Left cardiac atrium (tissue), 4 donors: ENCODE measurements at places on chromosomes 7 and 10.

- no peak for DNase-seq
Measured at GRCh38 chr7:135974667-135975066, 2.5 kb downstream of the MTPN start.

DNA sequence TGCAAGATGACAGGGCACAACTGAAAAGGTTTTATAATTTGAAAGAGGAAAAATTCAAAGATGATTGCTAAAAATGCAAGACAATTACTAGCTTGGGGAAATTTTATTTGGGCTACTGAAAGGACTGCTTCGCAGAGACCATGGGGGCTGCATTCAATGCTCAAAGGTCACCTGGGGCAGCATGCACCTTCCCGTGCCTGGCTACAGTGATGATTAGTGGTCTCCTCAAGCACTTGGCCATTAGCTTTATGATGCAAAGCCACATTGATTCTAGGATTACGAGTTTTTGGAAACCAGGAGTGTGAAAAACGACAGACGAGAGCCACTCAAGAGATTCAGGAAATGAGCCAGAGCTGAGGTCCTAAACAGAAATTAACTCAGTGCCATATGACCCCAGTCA lies 764.6 kb downstream of the PHTF2 start:
- no peak for DNase-seq

DNA sequence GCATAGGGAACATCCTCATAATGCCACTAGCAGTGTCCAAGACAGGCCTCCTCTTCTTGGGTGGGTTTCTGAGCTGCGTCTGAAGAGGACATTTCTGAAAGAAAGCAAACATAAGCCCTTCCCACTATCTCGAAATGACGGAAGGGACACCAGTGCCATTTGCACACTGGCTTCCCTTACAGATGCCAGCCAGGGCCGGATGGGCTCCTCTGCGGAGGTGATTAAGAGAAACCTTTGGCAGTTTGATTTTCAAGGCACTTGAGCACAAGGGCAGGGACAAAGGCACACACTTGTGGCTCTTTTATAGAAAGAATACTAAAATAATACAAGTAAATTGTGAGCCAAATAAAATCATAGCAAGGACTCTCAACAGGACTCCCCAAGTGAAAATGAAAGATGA lies 106.6 kb upstream of the CELF2 start:
- no peak for DNase-seq

GRCh38 chr7:129494041-129494440 lies 8.3 kb upstream of the SMKR1 start:
- no peak for DNase-seq

- DNase-seq, result no peak
Measured at GRCh38 chr10:24207781-24208611, 942 bp upstream of the KIAA1217 start.

DNA sequence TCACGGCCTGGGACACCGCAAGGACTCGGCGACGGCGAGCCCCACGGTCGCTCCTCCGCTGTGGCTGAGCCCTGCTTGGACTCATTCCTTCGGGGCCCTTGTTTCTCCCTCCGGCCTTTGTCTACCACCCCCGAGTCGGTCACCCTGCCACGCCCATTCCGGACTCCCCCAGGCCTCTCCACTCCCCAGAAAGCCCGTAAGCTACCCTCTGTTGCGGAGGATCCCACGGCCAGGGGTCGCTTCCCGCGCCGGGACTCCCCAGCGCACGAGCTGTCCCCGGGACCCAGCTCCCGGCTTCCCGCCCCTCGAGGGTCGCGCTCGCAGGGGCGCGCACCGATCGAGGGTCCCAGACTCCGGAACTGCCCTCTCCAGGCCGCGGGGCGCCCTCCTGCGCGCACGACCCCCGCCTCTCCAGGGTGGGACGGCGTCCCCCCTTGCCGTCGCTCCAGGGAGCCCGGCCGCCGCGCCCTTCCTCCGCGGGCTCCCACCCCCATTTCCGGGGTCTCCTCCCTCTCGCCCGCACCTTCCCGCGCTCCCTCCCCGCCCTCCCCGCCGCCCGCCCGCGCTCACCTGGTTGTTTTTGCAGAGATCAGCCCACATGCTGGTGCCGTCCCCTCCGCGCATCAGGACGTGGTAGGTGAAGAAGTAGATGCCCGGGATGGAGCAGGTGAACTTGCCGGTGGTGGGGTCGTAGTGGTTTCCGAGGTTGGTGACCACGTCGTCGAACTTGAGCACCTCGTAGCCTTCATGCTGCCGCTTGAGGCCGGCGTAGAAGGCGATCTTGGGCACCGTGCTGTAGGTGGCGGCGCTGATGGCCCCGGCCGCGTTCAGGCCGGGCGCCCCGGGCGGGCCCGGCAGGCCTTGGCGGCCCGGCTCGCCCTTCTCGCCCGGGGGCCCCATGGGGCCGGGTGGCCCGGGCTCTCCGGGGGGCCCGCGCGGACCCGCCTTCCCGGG lies 1.5 kb downstream of the C1QL3 start:
- DNase-seq, result no peak

- peak; percentile 2 for DNase-seq
Measured at GRCh38 chr7:47475880-47476227, 106.1 kb downstream of the TNS3 start.

- peak; percentile 50 for DNase-seq
Measured at GRCh38 chr10:30980951-30981616, 50.6 kb downstream of the ZNF438 start.

- no peak for DNase-seq
Measured at GRCh38 chr10:77072361-77072835, 565.2 kb downstream of the KCNMA1 start.

DNA sequence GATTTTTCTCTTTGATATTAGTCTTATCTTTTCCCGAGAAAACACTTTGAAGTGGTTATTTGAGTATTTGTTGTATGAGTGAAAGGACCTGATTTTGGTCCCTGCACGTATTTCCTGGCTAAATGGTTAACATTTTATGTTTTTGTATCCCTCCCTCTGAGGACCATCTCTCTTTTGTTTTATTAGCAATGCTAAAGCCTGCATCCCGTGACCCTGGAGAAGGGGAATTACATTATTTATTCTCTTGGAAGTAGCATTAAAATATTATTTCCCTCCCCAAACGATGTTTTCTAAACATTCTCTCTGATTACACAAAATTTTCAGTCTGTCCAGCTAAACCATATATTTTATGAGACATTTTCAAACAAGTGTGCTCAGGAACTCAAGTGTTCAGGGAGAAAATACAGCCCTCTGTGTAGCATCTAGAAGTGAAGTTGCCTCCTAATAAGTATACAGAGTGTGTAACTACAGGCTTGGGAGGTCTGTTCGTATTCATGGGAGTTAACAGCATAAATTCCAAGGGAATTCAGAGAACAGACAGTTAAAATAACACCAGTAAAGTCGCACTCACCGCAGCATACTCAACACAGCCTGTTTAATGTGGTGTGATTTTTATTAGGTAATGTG lies 163.8 kb upstream of the NPVF start:
- DNase-seq, result no peak

- no peak for DNase-seq
Measured at GRCh38 chr10:23202779-23203178, 10.7 kb downstream of the PTF1A start.

- peak; percentile 44 for DNase-seq
Measured at GRCh38 chr10:59366290-59366689, 3.9 kb upstream of the FAM13C start.

DNA sequence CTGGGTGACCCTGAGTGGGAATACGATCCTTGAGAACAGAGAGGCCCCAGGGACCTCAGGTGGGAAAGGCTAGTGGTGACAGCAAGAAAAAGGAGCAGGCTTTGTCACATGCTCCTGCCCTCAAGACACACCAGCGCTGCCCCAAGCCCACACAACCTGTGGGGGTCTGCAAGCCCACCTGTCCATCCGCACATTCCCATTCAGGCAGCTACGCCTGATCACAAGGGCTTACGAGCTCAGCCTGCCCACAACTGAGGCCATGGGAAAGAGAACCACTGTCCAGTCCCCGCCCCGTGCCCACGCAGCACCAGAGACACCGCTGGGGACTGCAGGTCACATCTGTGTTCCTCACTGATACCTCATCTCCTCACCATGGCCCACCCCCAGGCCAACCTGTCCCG lies 26.7 kb downstream of the EBF3 start:
- DNase-seq, result no peak

DNA sequence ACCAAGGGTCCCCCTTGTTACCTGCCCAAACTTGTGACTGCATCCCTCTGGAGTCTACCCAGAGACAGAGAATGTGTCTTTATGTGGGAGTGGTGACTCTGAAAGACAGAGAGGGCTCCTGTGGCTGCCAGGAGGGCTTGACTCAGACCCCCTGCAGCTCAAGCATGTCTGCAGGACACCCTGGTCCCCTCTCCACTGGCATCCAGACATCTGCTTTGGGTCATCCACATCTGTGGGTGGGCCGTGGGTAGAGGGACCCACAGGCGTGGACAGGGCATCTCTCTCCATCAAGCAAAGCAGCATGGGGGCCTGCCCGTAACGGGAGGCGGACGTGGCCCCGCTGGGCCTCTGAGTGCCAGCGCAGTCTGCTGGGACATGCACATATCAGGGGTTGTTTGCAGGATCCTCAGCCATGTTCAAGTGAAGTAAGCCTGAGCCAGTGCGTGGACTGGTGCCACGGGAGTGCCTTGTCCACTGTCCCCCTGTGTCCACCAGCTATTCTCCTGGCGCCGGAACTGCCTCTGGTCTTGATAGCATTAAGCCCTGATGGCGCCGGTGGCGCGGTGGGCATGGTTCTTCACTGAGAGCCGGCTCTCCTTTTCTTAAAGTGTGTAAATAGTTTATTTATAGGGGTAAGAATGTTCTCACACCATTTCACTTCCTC lies 19.4 kb upstream of the SH2D4B start:
- no peak for DNase-seq

DNA sequence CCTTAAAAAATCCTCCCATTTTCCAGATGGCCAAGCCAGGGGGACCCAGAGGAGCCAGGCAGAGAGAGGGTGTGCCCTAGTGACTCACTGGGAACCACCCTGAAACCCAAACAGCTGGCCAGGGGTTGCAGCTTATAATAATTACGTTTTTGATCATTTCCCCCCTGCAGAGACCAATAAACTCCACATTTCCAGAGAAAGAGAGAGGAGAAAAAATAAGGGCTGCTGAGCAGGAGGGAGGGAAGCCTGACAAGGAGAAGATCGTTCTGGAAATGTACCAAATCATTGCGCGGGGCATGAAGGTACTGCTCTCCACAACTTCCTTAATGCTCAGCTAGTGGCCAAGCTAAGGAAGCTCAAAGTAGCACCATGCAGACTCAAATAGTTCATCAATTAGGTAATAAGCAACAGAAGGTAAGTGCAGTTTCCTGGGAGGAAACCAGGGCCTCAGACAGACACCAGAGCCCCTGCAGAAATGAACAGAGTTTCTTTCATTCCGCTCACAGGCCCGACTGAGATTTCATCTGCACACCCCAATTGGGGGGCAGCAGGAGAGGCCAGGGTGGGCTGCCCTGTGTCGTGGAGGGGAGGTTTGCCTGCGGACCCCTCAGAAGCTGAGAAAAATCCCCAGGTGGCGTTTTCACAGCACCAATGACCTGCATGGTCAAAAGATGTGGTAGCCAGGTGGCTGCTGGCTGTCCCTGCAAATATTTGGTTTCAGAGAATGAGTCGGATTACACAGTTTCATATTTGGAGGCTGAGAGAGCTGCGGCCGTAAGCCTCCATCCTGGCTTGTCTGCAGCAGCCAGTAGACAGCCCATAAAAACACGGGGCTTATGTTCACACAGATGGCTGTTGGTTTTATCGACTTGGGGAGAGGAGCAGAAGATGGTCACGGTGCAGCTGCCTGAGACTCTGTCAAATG lies 153.2 kb upstream of the LYZL2 start:
- peak; percentile 45 for DNase-seq

- DNase-seq, result no peak
Measured at GRCh38 chr10:129552119-129552518, 85.1 kb downstream of the MGMT start.

- no peak for DNase-seq
Measured at GRCh38 chr10:48811917-48812316, 127.2 kb downstream of the WDFY4 start.

GRCh38 chr7:73971704-73972341 lies 56.1 kb upstream of the ELN start:
- no peak for DNase-seq

DNA sequence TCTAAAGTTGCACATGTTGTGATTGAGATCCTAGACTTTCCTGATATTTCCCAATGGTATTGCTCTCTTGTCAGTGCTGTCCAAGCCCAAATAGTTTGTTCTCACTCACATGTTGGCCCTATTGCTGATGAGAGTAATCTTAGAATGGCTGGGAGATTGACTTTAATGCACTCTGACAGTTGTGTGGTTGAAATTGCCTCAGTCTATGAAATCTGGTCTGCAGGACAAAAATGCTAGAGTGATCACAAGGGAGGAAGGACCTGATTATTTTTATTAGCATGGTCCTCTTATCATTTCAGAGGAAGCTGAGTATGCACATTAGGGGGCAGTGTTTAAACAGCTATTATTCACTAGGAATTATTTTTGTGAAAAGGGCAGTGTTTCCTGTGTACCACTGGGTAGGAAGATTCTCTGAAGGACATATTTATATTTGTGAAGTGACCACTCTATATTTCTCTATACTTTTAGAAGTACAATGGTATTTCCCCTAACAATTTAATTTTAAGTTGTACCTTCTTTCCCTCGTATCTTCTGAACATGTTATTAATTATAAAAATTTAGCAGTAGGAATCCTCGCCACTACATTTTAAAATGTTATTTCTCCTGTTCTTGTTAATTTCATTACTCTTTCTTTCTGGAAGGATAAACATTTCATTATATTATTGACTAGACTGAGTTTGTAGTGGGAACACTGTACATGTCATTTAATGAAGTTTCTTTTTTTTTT lies 64.4 kb downstream of the SUGCT start:
- no peak for DNase-seq

- no peak for DNase-seq
Measured at GRCh38 chr10:50464004-50464409, 159.7 kb downstream of the SGMS1 start.

- peak; percentile 86 for DNase-seq
Measured at GRCh38 chr7:150788474-150789269, 11.5 kb downstream of the TMEM176B start.

DNA sequence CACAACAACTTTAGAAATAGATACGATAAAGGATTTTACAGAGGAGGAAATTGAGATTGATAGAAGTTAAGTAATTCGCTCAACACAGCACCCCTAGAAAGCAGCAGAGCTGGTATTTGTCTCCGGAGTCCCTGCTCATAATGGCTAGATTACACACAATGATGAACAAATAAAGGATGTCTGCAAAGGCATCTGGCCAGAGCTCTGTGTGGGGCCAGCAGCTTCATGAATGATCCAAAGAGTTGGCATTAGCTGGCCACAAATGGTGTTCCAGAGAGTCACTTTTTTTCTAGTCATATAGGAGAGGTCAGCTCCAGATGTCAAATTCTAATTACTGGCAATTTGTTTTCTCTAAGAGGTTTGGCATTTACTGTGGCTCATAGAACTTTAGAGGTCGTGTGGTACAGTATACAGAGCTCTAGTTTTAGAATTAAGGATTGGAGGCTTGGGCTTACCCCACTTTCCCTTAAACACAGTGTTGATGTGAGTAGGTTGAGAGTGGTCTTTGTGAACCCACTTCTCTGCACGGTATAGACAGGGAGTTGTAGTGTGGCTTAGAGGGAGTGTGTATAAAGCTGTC lies 186.2 kb downstream of the BICC1 start:
- no peak for DNase-seq

DNA sequence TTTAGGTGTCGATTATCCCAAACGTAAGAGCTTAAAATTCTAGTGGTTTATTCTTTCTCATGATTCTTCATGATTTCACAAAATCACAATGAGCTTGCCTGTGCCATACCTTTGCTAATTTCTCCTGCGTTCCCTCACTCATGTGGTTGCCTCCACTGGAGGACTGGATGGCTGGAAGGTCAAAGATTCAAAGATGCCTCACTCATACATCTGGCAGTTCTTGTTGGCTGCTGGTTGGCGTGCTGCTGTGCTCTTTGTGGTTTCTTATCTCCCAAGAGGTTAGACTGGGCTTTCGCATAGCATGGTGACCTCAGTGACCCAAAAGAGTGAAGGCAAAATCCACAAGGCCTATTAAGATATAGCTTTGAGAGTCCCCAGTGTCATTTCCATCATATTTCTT lies 877.6 kb upstream of the AUTS2 start:
- no peak for DNase-seq
